Fibroblast of skin of back (primary cell): ENCODE measurements at places on chromosomes 1 and 21.

DNA sequence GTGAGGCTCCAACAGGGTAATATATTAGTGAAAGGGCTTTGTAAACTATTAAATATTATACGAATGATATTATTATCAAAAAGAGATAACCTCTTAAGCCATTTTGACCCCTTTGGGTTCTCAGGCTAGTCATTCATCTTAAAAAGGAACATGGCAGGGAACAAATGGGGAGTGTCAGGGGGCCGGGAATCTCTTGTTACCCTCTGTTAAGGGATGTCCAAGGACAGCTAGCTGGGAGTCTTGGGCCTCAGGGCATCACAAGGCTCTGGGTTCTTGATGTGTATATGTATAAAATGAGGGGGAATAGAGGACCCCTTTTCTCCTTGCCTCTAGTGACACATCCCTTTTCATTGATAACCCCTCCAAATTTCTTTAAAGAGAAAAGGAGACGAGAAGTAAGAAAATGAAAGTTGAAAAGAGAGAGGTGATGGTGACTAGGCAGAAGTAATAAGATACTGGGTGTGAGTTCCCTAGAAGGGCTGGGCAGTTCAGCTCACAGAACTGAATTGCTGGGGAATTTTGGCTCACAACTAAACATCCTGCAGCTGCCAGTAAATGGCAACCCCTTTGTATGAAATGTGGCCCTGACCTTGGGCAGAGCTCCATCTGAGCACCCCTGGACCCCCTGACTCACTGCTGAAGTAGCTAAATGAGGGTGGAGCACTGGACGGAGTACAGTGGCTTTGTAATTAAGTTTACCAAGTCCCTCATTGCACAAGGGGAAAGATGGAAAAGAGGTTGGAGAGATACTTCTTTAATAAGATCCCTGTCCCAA lies 20.0 kb upstream of the ZNF326 start:
- DNase-seq = peak; percentile 34

- no peak for DNase-seq
These were observed 205.1 kb upstream of the EDN2 start for GRCh38 chr1:41689558-41689981.

GRCh38 chr1:145884675-145885074 lies 991 bp downstream of the ANKRD35 start:
- DNase-seq = peak; percentile 54

GRCh38 chr1:80846966-80847365 lies 953.8 kb upstream of the ADGRL2 start:
- no peak for DNase-seq

DNA sequence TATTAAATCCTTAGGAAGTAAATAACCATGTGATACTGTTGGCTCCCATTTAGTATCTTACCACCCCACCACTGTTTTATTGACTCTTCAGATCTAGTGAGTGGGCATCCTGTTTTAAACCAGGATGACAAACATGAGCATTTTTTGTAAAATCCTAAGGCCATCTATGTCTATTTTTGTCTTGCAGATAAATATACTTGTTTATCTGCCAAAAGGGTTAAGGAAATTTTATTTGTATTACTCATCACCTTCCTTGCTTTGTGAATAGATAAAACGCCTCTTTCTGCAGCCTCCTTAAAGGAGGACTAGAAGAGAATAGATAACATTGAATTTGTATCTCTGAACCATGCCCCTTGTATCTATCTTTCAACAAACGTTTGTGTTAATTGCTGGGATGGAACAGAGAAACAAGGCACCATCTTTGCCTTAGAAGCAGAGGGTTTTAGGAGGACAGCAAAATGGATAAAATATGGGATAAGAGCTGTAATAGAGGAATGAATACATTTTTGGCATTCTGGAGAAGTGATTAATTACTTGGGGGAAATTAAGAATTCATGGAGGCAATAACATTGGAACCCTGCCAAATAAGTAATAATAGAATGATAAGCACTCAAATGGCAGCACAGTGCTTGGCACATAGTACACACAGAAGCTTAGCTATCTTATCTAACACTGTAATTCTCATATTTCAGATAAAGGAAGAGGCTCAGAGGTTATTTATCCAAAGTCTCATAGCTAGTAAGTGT lies 14.7 kb downstream of the YTHDF2 start:
- DNase-seq = peak; percentile 73

DNA sequence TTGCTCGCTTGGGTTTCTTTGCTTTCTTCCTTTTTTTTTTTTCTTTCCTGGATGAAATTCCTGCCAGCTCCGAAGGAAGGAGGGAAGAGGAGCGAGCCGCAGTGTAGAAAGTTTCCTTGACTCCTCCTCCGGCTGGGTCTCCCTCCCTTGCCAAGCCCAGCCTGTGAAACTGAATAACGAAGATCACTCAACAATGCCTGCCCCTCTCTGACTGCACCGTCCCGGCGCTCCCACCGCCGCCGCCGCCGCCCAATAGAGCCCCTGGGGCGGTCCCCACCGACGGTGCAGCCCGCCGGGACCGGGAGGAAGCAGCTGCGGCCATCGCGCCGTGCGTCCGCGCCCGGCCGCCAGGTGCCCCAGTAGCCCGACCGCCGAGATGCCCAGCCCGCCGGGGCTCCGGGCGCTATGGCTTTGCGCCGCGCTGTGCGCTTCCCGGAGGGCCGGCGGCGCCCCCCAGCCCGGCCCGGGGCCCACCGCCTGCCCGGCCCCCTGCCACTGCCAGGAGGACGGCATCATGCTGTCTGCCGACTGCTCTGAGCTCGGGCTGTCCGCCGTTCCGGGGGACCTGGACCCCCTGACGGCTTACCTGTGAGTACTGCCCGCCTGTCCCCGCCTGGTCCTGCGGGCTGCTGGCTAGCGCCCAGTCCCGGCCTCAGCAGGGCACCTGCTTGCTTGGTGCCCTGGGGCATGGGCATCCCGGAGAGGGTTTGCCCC lies at the start of gene LGR6:
Gene LGR6 (plus strand): TSS at position 186 of the 714 bp plus-strand sequence. CDS start 191 bp downstream, at position 377.
- peak; percentile 10 for DNase-seq

DNA sequence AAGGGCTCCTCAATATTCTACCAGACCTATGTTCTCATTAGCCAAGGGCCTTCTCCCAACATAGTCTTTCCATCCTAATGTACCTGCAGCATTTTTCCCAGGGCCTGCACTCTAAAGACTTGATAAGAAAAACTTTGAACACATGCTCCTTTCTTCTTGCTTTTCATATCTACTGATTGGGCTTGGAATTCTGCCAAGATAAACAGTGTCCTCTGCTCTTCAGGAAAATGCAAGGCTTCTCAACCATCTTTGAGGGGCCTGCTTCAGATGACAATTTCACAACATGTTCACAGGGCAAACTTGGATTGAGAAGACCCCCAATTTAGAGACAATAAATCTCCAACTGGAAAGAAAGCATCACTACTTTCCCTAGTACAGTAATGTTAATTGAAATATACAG lies 25.8 kb upstream of the PPT1 start:
- DNase-seq = no peak

DNA sequence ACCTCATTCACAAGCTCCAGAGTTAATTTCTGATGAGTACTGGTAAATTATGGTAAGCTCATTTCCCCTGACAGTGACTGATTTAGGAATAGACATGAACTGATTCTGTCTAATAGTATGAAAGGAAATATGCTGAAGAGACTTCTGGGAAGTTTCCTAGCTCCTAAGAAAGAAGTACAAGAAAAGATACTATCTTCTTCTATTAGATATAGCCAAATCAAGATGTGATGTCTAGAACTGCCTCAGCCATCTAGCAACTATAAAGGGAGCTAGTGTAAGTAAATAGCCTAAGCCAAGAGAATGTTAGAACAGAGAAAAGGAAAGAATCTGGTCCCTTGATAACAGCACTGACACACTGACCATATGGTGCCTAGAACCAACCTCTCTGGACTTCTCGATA lies 10.7 kb upstream of the PHTF1 start:
- no peak for DNase-seq

GRCh38 chr21:31316488-31317169 lies 27.4 kb downstream of the TIAM1 start:
- DNase-seq = peak; percentile 37

DNA sequence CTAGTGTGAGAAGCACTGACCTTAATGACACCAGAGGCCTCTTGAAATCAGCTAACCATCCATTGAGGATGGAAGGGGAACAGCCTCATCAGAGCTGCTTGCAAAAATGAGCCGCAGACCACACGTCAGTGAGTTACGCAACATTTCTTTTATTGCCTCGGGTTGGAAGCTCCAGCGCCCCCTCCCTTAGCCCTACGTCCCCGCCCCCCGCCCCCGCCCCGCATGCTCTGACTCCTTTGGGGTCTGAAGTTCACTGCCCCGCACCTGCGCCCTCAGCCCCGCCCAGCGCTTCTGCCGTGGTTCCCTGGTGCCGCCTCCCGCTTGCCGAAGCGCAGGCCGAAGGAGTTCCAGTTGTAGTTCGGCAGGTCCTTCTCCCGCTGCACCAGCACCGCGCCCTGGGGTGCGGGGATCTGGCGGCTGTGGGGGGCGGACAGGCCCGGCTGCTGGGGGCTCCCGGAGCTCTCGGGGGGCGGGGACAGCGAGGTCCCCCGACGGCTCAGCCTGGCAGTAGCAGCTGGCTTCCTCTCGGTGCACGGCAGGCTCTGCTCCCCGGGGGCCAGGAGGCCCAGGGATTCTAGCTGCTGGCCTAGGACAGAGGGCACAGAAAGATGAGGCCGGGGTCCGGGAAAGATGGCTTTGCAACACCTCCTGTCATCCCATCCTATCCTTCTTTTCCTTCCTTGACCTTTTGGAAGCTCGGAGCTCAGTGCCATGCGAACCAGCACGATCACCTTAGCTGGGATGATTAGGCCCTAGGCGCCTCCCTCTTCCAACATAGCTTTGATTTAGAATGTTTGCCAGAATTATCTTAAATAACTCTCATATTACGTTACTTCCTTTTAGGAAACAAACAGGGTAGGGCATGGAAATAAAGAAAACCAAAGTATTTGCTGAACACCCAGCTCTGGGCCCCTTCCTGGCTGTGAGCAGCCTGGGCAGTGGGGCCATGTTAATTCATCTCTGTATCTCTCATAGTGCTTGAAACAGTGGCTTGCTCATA lies 5.8 kb downstream of the KISS1 start:
- peak; percentile 21 for DNase-seq

DNA sequence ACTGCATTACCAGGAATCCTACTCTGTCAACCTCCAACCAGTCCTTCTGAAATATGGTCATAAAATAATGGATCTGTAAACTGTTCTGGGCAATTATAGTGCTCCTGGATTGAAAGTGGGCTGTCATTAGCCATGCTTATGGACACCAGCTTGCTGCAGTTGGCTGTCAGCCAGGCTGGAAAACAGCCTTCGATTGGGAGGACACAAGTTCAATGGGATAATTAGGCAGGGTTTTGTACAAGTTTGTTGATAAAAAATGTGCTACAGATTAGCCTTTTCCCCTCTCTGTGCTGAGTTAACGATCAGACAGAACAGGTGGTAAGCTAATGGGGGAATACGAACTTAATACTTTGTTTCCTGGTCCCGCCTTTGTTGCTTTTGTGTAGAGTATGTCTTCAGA lies 413.9 kb downstream of the DUSP10 start:
- DNase-seq = no peak

- no peak for DNase-seq
These were observed 2.3 kb downstream of the LYPLA2 start for GRCh38 chr1:23793018-23793781.

- no peak for DNase-seq
These were observed 18.9 kb downstream of the C1orf174 start for GRCh38 chr1:3881193-3881480.

DNA sequence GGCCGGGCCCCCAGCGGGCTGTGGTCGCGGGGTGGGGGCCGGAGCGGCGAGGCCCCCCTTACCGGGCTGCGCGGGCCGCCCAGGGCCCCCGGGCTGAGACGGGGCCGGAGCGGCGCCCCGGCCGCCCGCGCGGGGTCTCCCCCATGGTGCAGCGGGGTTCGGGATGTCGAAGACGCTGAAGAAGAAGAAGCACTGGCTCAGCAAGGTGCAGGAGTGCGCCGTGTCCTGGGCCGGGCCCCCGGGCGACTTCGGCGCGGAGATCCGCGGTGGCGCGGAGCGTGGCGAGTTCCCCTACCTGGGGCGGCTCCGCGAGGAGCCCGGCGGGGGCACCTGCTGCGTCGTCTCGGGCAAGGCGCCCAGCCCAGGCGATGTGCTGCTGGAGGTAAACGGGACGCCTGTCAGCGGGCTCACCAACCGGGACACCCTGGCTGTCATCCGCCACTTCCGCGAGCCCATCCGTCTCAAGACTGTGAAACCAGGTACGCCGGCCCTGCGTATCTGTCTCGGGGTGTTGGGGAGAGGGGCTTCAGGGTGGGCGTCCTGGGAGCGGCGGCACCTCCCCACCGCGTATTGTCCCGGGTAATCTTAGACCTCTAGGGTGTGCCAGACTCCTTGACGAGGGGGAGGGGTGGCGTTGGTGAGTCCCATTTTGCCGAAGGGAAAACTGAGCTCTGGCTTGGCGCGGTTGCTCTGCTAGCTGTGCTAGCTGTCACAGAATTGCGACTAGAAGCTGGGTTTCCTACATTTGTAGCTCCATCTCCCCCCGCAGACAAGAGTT lies 745 bp downstream of the MAGI3 start:
- DNase-seq = peak; percentile 20

DNA sequence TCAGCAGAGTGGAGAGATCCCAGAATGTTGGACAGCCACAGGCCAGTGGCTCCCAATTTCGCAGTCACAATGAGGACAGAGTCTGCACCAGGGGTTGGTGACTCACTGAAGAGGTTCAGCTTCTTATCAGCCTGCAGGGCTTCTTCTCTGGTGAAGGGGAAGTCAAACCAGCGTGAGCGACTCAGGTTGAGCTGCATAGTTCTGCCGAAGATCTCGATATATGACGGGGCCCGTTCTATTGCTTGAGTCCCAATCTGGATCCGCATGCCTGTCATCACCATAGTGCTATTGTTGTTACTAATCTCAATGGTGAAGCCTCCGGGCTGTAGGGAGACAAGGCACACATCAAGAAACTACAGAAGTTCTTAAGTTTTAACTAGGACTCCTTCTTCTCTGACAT lies 58.5 kb downstream of the UBR4 start:
- no peak for DNase-seq

- DNase-seq = peak; percentile 77
These were observed 144.8 kb downstream of the NR5A2 start for GRCh38 chr1:200172311-200172710.
